ENCODE measurements at places on chromosomes 16 and 17. TPM values are rescaled to one million over a fixed set of nuclear protein-coding genes. Genes with fewer than 3 reads are reported as not detected.

- DNase-seq: no peak
Measured at GRCh38 chr17:28983286-28984230, 22.3 kb downstream of the SEZ6 start.

DNA sequence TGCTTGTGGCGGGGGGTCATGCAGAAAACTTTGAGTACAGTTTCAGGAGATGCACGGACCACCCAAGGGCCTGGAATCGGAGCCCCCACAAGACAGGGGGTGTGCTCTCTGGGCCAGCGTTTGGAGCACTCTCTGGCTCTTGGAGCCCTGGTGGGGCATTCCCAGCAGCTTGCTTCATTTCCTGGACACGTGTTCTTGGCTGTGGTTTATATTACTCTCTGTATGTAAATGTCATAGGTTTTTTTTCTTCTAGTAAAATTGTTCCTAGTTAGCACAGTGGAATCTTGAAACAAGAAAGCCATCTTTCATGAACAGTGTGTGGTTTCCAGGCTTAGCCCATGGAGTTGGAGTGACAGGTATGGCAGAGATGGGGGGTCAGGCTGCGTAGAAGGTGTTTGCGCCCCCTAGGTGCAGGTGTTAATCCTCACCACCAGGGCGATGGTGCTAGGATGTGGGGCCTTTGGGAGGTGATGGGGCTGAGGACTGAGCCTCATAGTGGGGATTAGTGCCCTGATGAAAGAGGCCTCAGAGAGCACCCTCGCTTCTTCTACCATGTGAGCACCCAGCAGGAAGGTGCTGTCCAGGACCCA, 79.8 kb downstream of the JPH3 start:
- peak; percentile 68 for DNase-seq

DNA sequence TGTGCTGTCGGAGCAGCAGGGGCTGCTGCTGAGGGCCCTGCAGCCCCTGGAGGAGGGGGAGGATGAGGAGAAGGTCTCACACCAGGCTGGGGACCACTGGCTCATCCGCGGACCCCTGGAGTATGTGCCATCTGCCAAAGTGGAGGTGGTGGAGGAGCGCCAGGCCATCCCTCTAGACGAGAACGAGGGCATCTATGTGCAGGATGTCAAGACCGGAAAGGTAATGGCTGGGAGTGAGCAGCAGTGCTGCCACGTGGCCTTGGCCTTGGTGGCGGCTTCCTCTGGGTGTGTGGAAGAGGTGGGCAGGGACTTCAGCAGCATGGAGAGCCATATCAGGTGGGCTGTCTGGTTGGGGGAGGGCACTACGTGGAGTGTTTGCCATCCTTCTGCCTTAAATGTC, 20.0 kb downstream of the MVP start:
- DNase-seq: no peak

RUSF1 gene
- 40.9 TPM for total RNA-seq

DNA sequence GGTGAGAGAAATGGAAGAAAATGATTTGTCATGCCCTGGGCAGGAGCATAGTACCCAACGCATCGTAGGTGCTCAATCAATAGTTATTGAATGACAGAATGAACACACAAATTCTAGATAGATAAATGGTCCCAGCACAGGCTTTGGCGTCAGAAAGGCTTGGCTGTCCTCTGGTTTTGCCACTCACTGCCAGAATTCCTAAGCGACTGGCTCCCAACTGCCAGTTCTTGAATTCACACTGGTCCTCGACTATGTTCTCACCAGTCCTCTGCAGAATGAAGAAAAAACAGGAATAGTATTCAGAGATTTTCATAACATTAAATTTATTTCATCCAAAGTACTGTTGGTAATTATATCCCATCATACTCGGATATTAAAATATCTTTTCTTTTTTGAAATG, 163.1 kb upstream of the NOL11 start:
- DNase-seq: no peak

CCDC40 gene
- total RNA-seq: 0.37 TPM

- peak; percentile 82 for DNase-seq
Measured at GRCh38 chr17:35087731-35088355, 24.3 kb upstream of the RFFL start.

KRT31 gene
- total RNA-seq: not detected

GRCh38 chr17:49146620-49147306, 14.2 kb downstream of the B4GALNT2 start:
- no peak for DNase-seq

- DNase-seq: no peak
Measured at GRCh38 chr17:61469474-61469873, 17.3 kb downstream of the TBX4 start.

DNA sequence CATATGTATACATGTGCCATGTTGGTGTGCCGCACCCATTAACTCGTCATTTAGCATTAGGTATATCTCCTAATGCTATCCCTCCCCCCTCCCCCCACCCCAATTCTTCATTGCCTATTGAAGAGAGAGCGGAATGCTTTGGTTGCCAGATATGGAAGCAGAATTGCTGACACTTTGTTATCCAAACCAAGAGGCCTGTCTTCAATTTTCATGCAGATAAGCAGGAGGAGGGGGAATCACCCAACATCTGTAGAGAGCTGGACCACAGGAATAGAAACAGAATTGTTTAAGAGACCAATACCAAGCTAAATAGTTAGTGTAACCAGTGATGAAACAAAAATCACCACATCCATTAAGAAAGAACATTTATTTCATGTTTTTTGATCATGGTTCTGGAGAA, 7.1 kb downstream of the ASPA start:
- DNase-seq: no peak

DNA sequence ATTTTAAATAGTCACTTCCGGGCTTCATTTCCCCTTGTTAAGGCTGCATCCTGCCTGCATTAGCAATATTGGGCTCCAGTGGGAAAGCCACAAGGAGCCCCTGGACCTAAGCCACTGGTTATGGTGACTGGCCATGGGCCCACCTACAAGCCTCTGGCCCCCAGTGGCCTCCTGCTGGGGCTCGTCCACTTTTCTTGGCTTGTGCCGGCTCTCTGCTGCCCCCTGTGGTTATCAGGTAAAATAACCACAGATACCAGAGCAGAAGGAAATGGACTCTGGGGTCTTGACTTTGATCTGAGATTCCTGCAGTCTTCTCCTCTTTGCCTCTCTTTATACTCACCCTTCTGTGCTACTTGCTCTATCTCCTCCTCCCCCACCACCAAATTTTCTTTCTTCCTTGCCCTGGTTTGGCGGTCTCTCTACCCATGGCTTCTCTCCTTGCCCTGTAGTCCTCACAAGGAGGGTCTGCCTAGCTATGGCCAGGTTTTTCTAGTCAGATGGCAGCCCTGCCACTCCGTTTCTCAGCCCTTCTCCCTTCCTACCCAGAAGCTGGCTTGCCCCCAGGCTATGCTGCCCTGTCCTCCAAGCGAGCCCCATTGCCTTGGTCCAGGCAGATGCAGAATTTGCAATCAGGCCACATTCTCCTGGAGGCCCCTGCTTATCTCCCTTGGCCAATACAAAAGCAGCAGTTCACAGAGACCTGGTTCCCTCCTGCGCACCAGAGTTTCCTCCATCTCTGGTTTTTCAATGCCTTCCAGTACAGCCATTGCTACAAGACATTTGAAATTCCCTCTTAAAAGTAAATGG, 82.9 kb upstream of the RCVRN start:
- peak; percentile 65 for DNase-seq

WNT3 gene
- 0.05 TPM for total RNA-seq

- no peak for DNase-seq
Measured at GRCh38 chr16:4395055-4395726, 21.2 kb downstream of the CORO7 start.

DNA sequence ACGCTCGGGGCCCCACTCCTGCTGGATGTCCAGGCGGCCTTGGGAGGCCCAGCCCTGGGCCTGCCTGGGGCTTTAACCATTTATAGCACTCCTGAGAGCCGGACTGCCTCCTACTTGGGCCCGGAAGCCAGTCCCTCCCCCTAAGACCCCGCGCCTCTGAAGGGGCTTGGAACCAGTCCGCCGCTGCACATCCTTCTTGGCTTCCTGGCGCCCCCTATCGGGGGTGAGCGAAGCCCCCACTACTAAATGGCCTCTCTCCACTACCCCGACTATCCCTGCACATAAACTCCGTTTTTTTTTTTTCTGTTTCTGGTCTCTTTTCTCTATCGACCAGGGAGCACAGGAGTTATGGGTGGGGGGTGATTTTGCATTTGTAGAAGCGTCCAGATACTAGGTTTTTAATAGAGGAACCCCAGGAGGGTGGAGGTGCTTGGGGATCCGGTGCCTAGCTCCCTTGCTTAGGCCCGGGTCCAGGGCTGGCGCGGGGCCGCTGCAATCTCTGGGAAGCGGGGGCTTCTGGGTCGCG, 633 bp upstream of the NOL3 start:
- DNase-seq: peak; percentile 86

GRCh38 chr16:53549970-53550690, 47.1 kb upstream of the AKTIP start:
- DNase-seq: peak; percentile 85

CCL23 gene
- not detected for total RNA-seq

- DNase-seq: peak; percentile 81
Measured at GRCh38 chr16:30005341-30006094, 5.3 kb downstream of the DOC2A start.

PRDM7 gene
- total RNA-seq: not detected

DNA sequence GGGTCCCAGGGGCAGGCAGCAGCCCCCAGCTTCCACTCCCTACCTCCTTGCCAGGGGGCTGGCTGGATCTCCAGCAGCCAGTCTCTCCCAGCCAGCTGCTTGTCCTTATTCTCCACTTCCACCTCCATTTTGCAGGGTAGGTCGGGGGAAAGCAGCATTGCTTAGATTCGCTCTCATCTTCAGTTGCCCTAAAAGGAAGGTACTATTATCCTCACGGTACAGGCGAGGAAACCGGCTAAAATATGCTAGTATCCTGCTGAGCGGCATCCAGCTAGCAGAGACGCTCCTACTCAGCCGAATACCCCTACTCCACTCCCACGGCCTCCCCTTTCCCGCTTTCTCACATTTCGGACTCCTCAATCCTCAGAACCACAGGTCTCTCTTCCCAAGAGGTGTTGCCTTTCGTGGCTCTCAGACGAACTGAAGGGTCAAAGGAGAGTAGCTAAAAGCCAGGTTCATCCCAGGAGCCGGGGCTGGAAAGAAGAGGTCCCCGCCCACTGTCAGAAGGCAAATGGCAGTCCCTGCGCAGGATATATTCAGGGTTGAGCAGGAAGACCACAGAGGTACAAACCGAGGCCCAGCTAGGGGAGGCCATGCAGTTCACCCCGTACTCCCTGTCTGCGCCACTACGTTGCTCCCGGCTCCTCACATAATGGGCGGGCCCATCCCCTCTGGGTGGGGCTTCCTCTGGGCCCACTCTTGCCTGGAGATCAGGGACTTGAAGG, 1.7 kb upstream of the RAB11FIP4 start:
- no peak for DNase-seq

DNA sequence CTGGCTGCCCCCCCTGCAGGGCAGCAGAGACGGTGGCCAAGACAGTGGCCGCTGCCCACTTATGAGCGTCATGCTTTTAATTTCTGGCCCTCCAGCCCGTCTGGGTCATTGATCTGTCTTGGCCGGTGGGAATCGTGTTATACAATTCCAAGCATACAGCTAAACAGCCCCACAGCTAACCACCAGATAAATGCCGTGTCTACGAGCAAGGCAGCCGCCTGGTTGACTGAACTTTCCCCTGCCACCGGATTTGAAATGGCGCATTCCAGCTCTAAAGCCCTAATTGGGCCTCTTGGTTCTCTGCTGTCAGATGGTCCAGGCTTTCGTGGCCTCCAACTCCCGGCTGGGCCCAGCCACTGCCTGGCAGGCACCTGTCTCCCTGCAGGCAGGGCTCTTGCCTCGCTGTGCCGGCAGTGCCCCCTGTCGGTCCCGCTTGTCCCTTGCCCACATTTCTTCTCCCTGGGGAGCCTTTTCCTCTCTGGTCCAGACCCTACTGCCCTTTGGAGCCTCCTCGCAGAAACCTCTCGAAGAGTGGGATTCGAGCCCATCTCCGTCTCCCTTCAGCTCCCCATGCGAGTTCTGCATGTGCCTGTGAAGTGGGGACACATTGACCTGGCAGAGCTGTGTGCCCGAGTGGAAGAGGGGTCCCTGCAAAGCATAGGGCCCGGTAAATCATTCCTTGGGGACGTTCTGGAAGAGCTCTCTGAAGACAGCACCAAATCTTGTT, 1.8 kb upstream of the RBFOX3 start:
- peak; percentile 84 for DNase-seq

PRR11 gene
- 29.7 TPM for total RNA-seq

- no peak for DNase-seq
Measured at GRCh38 chr16:22948058-22948602, 134.2 kb downstream of the HS3ST2 start.

DNA sequence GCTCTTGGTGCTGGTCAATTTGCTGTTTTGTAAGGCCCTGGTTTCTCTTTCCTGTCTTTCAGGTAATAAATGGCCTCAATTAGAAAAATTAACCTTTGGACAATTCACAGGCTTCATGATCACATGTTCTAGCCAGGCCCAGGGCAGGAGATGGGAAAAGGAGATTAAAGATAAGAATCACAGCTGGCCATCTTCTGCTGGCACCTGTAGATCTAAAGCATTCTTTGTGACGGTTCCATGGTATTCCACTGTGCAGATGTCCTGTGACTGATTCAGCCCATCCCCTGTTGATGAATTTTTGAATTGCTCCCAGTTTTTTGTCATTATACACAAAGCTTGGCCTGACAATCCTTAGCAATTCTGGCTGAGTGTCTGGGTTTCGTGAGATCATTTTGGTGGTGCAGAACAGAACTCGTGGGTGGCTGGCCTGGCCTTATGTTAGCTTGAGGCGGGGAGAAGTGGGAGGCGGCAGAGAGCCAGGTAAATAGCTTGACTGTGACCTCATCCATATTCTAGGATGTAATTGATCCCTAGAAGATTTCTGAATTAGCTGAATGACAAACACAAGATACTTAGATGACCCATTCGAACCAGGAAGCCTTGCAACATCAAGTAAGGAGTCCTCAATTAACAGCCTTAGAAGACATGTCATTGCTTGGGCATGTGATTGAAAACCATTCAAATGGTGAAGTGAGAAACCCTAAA, 14.1 kb downstream of the TMC5 start:
- no peak for DNase-seq

SOX8 gene
- total RNA-seq: 0.92 TPM

- DNase-seq: peak; percentile 88
Measured at GRCh38 chr17:76492989-76493501, 8.2 kb downstream of the RHBDF2 start.

HAS3 gene
- 0.64 TPM for total RNA-seq

DNA sequence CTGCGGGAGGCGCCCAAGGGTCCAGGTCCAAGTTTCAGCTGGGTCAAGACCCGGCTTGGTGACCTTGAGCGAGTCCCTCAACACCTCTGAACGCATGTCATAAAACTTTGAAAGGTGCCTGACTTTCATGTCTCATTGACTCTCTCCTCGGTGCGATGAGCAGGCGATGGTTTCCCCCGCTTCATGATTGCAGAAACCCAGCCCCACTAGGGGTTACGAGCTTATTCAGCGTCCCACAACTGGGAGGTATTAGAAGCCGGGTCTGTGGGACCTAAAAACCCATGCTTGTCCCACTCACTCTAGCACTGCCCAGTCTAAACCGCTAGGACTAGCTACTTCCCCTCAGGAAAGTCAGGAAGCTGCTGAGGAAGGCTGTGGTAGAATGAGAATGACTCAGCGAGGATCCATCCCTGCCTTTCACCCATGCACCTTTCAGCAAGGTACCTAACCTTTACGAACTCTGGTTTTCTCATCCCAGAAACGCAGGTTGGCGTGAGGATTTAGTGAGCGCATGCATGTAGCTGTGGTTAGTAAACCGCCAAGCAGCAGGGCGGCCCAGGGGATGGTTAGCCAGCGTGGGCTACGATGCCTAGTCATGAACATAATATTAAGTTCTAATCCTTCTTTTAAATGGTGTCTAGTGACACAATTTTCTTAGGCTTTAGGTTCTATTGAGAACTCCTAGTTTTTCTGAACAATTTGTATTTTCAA, 26.2 kb upstream of the RFFL start:
- DNase-seq: no peak

All from activated CD4-positive, alpha-beta T cell treated with anti-CD3 and anti-CD28 coated beads, Interleukin-2, amount 10 ng/mL, durations not matched to agents 24 days and 14 days (primary cell).